ENCODE measurements at places on chromosomes 3 and 15.

DNA sequence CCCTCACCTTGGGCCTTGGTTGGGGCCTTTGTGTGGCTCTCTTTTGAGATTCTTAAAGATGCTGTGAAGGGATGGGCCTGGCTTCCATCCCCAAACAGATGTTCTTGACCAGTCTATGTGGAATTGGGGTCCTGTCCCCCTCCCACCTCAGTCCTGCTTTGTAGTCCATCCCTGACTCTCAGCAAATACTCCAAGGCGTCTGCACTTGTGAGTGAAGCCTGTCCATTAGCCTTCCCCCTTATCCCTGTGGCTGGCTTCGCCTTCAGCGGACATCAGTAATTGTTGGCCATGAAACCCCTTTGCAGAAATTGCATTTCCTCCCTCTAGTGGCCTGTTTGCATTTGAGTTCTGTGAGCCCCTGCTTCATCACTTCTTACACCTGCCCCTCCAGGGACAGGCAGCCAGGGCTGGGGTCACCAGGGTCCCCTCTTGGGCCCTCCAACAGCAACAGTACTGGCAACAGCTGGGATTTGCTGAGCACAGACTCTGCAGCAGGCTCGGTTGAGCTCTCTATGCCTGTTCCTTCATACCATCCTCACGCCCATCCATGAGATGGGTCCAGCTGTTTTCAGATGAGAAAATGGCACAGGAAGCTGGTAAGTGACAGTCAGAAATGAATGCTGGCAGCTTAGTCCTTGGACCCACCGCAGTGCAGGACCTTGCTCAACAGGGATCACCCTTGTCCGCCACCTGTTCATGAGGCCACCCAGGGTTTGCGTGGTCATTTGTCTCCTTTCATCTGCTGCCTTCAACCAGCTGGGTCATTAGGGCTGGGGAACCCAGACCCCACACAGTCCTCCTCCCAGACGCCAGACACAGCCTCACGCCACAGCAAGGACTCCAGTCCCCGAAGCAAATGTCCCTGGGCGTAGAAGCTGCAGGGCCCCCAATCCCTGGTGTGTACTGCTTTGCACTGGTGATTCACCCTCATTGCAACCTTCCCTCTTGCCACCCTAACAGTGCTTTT lies 8.9 kb upstream of the LRRK1 start:
- DNase-seq = no peak

GRCh38 chr3:98901119-98901391 lies 440 bp downstream of the DCBLD2 start:
- no peak for DNase-seq

GRCh38 chr15:77722759-77723460 lies 90.2 kb upstream of the LINGO1 start:
- no peak for DNase-seq

DNA sequence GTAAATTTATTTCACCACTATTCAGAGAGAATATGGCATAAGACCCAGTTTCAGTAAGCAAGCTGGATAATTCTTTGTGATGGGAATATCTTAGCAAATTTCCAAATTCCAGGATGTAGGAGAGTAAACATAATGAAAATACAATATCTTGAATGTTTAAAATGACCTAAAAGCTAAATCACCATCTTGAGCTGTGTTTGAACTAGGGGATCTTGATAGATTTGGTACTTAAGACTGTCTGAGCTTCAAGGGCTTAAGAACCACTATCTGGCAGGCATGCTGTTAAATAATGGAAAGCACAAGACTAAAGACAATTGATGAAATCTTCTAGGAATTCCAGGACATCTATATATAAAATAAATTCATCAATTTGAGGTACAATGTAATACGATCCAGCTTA lies 217.7 kb downstream of the ATP8B4 start:
- DNase-seq = no peak

DNA sequence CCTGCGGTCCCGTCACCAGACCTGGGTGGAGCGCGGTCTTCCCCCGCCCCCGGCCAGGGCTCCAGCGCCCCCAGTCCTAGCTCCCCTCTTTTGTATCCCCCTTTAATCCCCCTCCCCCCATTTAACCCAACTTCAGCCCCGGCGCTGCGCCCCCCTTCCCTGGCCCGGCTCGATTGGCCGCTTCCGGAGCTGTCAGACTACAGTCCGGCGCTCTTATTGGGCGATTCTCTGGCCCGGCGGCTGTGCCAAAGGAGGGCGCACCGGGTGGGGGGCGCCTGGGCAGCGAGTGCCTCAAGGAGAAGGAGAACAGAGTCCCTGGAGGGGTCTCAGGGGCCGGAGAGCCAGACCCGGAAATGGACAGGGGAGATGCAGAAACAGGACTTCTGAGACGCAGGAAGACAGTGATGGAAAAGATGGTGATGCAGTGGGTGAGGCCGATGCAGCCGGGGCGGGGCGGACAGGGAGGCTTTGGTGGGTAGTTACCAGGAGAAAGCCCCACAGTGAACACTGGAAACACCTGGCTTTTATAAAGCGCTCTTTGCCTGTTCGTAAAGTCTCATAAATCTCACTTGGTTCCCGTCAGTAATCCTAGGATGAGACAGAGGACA lies 1.2 kb upstream of the ADCY5 start:
- no peak for DNase-seq

DNA sequence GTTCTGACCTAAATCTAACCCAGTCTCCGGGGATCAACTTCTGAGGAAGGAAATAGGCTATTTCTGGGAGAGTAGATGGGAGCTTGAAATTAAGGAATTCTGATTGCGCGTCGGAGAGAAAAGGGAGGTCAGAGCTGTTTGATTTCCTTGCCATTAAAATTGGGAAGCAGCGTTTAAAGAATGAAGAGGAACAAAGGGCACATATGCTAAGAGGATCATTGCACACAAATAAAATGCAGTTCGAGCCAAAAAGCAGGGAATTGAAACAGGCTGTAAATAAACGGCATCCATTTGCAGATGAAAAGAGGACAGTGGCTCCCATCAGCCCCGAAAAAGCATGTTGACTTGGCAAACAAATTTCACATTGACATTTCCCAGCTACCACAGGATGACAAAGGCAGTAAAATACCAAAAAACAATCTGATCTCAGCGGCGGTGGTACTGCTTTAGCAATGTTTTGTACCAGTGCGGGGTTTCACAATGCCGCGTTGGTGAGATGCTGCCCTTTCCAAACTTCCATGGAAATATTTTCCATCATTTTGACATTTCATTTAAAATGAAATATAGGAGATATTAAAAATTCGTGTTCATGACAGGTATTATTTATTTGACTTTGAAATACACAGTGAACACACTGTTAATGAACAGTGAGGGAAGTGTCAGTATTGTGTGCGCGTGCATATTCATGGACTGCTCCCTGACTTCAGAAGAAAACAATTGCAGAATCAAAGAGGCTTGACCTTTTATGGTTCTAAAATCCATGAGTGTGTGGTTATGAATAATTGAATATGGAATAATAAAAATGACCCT lies 108.8 kb downstream of the SQOR start:
- DNase-seq = no peak

DNA sequence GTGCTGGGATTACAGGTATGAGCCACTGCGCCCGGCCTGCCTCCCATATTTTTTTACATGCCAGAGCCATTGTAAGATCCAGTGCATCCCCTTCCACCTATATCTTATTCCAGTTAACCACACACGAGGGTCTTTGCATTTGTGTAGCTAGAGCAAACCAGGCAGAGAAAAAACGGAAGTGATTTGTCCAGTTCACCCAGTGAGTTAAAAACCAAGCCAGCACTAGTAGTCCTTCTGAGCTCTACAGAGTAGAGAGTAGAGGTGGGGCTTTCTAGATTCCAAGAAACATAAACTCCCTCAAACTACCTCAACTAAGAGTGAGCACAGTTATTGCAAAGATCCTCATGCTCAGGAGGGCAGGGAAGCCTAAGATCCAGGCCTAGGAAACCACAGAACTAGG lies 34.7 kb downstream of the TMEM158 start:
- no peak for DNase-seq

DNA sequence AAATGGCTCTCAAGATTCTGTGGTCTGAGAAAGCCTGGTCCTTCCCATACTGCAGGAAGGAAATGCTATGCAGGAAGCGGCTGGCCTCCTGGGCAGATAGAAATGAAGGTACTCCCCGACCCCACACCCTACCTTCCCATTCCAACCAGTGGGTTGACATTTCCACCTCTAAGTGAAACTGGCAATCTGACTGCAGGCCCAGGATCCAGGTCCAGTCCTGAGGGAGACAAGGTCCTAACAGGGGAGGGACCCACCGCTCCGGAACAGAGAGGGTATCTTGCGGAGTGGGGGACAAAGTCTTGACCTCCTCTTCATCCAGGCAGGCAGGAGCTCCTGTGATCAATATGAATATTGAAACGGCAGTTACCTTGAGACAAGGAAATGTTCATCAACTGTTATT lies 6.6 kb upstream of the LOXL1 start:
- no peak for DNase-seq

DNA sequence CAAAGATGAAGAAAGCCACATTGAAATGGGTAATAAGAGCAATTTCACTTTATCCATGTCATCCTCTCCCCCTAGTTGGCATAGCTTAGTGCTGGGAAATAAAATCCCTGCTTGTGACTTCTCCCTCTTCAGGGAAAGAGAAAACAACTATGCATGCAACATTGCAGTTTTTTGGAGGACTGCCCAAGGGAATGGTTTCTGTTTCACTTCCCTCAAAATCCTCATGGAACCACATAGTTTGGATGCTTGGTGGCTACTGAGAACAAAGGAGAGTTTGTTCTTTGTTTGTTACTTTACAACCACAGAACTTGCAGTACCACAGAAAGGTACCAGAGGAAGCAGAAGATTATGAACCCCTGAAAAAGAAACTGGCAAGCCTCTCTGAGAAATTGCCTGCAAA lies 384.6 kb upstream of the RORA start:
- DNase-seq = no peak

DNA sequence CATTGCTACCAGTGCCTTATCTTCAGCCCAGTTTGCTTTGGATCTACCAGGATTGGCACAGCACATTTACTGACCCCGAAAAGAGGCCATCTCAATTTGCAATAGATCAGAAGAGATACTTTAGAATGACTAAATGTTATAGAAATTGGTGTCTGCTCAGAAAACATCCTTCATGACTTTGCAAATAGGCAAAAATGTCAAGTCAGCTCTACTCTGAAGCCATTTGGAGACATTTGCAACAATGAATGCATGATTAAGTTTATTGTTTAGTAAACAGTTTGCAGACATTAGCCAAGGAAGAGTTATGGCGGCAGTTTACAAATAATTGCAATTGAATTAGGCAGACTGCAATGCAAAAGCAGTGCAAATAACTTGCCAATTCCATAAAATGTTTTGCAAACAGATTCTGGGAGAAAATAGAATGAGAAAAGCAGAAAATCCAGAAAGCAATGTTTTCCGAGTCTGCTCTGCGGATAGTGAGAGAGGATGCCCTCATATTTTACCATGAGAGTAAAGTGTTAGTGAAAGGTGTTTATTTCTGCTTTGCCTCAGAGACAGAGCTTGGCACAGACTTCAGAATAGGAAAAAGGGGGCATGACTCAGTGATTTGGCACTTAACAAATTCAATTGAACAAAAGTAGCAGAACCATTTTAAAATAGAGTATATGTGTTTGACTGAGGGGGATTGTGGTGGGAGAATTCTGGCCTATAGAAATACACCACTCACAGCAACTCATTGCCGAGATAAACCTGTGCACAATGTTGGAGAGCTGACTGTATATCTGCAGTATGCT lies 334.9 kb upstream of the NR2F2 start:
- no peak for DNase-seq

DNA sequence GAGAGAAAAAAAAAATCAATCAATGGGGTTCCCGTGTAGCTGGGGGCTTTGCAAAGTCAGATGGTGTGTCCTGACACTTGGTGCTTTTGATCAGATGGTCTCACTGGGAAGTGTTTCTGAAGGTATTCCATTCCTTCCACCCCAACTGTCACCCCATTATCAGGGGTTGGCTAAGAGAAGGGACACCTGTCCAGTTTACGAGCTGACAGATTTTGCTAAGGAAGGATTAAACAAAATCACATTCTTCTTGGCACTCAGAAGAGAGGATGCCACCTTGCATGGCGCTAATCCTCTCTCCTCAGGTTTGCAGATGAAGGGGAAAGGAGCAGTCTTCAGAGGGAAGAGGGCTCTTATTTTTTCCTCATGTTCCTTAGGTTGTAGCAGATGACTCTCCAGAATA lies 103.7 kb upstream of the ETV5 start:
- DNase-seq = no peak

GRCh38 chr3:127732879-127733350 lies 60.2 kb downstream of the ABTB1 start:
- no peak for DNase-seq

GRCh38 chr3:8456412-8456811 lies 45.2 kb upstream of the LMCD1 start:
- DNase-seq = no peak

DNA sequence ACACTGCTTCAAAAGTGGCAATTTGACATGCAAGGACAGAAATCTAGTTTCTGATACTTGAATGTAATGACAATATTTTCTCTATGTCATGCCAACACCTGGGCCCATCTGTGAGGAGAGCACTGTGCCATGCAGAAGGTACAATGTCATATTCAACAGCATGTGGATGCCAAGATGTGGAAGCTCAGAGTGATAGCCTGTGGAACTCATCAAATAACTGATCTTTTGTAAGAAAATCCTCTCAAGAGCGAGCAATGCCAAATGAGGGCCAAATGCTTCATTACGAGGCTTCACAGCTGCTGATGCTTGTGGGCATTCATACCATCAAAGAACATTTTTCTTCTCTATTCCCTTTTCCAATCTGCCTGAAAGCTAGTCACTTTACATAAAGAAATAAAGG lies 95.1 kb downstream of the ROBO1 start:
- DNase-seq = no peak

GRCh38 chr3:11373235-11373634 lies 101.0 kb downstream of the ATG7 start:
- no peak for DNase-seq

- DNase-seq = no peak
These were observed 22.4 kb downstream of the CD86 start for GRCh38 chr3:122077293-122078234.

GRCh38 chr3:179322286-179323196 lies at the start of gene ZNF639:
Gene ZNF639, plus strand, starts transcription at chr3:179323031. Its CDS starts 5,263 bp downstream, at chr3:179328294.
- peak; percentile 81 for DNase-seq

GRCh38 chr3:114892131-114892879 lies 254.8 kb downstream of the ZBTB20 start:
- DNase-seq = no peak

GRCh38 chr3:81718311-81718710 lies 43.1 kb downstream of the GBE1 start:
- DNase-seq = no peak

GRCh38 chr3:32165442-32165841 lies 59.0 kb downstream of the GPD1L start:
- DNase-seq = no peak

DNA sequence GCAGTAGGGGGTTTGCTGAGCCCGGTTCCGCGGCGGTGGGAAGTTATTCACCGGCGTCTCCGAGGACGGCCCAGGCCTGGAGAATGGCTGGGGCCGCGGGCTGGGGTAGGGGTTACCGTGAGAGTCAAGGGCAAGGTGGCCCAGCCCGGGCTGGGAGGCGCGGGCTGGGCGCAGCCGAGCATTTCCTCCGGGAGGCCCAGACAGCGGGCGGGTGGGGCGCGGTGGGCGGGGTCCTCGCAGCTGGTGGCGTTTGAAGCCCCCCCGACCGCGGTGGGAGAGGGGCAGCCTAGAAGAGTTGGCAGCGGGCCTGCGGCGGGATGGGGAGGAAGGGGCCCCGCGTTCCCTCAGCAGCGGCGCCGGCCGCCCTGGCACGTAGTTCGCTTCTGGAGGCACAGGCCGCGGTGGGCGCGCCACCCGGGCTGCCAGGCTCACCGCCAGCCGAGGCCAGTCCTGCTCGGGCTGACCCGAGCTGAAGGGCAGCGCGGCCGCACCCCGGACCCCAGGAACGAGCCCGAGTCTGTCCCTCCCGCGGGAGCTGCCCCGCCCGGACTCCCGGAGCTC lies 960 bp upstream of the KLF13 start:
- DNase-seq = peak; percentile 46

- DNase-seq = no peak
These were observed 480.5 kb downstream of the OTOL1 start for GRCh38 chr3:161977063-161977462.

Data from activated CD4-positive, alpha-beta T cell treated with anti-CD3 and anti-CD28 coated beads, Interleukin-2, amount 50 U/mL, for 48 hours (primary cell).